ENCODE measurements at places on chromosomes 16 and 17.

GRCh38 chr17:14805348-14805747, 459.8 kb downstream of the PMP22 start:
- DNase-seq: peak; percentile 21

DNA sequence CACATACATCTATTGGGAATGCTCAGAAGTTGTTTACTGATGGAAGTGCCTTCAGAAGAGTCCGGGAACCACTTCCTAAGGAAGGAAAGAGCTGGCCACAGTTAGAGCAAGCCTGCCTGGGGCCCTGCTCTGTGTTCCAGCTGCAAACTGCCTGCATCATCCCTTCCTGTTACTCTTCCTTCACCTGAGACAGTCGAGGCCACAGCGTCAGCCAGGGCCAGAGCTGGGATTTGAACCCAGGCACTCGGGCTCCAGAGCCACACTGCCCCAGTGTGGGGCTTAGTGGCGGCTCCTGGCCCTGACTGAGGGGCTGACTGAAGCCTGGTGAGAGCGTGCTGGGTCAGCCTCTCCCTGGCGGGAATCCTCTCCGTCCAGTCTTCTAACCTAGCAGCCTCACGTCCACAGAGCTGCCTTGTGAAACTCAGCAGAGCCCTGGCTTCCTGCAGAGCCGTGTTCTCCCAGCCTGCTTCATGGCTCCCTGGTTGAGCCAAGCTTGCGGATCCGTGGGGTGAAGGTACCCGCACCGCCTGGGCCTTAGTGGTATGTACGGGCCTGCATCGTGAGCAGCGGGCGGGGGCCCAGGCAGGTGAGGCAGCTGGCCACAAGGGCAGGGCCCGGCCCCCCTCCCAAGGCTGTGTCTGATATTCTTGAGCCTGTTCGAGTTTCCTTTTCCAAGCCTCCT, 4.6 kb upstream of the C17orf99 start:
- no peak for DNase-seq

DNA sequence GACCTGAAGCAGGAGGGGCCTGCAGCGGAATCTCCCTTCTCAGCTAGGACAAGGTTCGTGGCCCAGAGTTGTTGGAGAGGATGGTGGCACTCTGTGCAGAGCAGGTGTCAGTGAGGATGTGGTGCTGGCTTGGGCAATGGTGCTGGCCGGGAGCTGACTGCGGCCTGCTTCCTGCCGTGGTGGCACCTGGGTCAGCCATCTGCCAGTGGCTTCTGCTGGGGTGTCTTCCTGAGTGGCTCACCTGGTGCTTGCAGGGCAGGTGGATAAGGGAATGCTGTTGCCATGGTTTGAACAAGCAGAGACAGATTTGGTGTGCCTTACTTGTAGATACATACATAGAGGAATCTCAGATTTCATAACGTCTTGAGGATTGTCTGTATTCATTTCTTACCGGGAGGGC, 69.6 kb downstream of the SEC14L1 start:
- no peak for DNase-seq

- no peak for DNase-seq
These were observed 4.7 kb upstream of the CHD3 start for GRCh38 chr17:7883781-7884386.

GRCh38 chr17:81672954-81673353, 6.4 kb downstream of the CCDC137 start:
- DNase-seq: no peak
